ENCODE measurements at places on chromosomes 2 and 18. TPM values are rescaled to one million over a fixed set of nuclear protein-coding genes. Genes with fewer than 3 reads are reported as not detected.

DNA sequence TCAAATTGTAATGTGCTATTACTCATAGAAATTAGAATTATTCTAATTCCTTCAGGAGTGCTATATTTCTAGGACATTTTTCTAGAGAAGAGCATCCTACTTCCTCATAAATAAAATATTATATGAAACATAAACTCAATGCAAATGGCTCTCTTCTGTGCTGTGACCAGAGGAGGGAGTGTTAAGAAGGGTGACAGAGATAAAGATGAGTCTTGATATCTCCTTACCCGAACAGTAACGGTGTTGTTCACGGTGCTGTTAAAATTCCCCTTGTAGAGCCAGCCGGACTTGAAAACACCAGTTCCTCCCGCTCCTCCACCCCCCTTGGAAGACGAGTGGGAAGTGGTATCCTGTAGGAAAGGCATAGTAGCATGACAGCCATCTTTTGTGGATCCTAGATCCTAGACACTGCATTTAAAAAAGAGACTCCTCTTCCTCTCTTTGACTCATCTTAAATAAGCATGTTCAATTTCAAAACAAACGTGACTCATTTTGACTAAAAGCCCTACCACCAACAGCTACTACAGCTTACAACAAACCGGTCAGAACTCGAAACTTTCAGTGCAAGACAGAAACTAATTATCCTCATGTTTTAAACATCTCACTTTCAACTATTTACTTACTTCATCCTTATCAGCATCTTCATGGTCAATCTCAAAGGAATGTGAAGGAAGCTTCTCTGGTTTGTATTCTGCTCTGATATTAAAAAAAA is 156.3 kb downstream of the DOCK10 start:
- DNase-seq, result no peak
- H3K27ac ChIP-seq, result no peak overlapping the region
- peaks cover 92% of the 10 kb centered on the region for H3K36me3 ChIP-seq
- no peak overlapping the region for H3K4me3 ChIP-seq
- peaks cover 5% of the 10 kb centered on the region for H3K4me1 ChIP-seq

DNA sequence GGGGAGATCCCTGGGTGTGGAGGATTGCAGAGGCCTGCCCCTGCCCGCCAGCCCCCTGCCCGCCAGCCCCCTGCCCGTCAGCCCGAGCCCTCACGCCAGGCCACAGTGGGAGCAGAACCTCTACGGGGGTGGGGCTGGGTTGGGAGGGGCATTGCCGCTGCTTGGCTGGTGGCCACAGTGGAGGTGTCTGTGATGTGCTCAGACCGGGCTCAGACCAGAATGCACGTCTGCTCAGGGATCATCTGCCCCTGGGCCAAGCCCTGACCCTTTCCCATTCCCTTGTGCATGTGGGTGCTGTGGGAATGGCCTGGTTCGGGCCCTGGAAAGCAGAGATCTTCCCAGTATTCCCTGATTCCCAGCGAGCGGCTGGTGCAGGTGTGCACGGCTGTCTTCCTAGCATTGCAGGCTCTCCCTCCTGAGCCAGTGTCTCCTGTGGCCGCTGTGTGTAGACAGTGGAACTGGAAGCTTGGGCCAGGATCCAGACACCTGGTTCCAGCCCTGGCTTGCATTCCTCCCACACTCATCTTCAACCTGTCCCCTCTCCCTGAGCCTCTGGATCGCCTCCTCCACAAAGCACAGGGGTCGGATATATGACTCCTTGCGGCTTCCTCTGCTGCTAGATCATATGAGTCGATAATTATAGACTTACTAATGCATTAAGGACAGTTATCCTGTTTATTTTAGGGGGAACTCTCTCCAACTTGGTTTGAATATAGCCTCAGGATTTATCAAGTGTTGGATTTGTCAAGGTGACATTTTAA is 161.6 kb downstream of the LDLRAD4 start:
- no peaks in the 10 kb centered on the region for H3K36me3 ChIP-seq
- no peak overlapping the region for H3K27ac ChIP-seq
- no peaks in the 10 kb centered on the region for H3K27me3 ChIP-seq
- no peak for DNase-seq

- H3K27ac ChIP-seq, result no peak overlapping the region
- H3K27me3 ChIP-seq, result no peaks in the 10 kb centered on the region
- H3K36me3 ChIP-seq, result no peaks in the 10 kb centered on the region
- no peak for DNase-seq
- H3K4me1 ChIP-seq, result no peaks in the 10 kb centered on the region
- no peak overlapping the region for H3K4me3 ChIP-seq
Measured at GRCh38 chr18:31774962-31775361, 14.3 kb upstream of the SLC25A52 start.

GRCh38 chr2:166614503-166614902 is 120.5 kb upstream of the SCN7A start:
- no peak for DNase-seq
- no peaks in the 10 kb centered on the region for H3K36me3 ChIP-seq
- H3K4me3 ChIP-seq, result no peak overlapping the region
- H3K4me1 ChIP-seq, result no peaks in the 10 kb centered on the region
- H3K27me3 ChIP-seq, result no peaks in the 10 kb centered on the region
- no peak overlapping the region for H3K27ac ChIP-seq

TCF23 gene
- total RNA-seq, result not detected

DNA sequence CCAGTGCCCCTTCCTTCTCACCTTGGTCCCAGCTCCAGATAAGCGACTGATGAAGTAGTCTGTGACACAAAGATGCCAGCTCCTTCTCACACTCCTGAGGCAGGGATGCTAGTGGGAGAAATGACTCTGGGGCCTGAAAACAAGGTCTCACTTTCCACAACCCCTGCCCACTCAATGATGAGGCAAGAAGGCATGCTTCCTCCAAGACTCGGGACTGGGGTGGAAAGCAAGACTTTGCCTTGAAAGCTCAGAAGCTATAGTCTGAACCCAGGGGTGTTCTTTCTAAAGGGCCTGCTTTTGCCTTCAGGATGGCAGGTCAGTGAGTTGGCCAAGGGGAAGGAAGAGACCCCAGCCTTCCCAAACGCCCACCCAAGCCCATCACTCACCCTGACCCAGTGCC is 1.4 kb downstream of the CCDC142 start:
- peaks cover 30% of the 10 kb centered on the region for H3K36me3 ChIP-seq
- H3K4me1 ChIP-seq, result peaks cover 31% of the 10 kb centered on the region
- H3K4me3 ChIP-seq, result peak overlapping the region; percentile 77
- no peaks in the 10 kb centered on the region for H3K27me3 ChIP-seq
- H3K27ac ChIP-seq, result no peak overlapping the region
- DNase-seq, result no peak

HOXD3 gene
- not detected for total RNA-seq

DNA sequence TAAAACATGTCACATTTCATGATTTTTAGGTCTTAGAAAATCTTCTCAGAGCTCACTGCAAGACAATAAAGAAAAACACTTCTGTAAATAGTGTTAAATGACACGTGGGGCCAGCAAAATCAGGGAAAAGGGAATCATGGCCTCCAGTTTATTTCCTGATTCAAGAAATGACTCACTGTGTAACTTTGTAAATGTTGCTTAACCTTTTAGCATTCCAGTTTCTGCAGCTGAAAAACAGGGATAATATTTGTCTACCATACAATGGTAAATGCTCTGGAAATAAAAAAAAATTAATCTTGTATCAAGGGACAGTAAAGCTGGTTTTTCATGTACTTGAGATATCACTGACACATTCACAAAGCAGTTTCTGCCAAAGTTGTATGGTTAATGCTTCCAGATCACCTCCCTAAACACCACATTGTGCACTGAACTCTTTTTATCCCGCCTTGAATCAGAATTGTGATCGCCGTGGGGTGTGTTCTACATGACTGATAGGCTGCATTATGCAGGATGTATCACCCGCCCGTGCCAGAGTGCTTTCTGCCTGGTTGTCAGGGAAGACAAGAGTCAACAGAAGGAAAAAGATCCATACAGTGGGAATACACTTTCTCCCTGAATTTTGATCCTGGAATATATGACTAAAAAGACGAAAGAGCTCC is 238.8 kb downstream of the IKZF2 start:
- H3K4me1 ChIP-seq, result no peaks in the 10 kb centered on the region
- DNase-seq, result no peak
- H3K27ac ChIP-seq, result no peak overlapping the region
- no peak overlapping the region for H3K4me3 ChIP-seq
- H3K36me3 ChIP-seq, result no peaks in the 10 kb centered on the region

DNA sequence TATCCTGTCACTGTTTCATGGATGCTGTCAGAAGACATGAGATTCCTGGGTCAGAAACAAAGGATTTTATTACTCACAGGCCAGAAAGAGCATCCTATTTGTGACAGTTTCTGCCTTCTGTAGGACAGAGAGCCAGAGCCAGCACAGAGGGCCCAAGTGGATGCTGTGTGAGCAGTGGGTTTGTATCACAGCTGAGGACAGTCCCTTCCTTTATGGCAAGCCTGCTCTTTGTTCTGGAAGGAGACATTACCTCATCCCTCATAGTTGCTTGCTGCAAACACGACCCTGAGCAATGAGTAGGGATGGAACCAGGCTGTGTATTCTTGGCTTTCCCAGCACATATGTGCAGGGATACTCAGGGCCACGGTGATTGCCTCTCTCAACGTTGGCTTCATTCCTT is 41.6 kb downstream of the ARHGEF4 start:
- H3K27me3 ChIP-seq, result peaks cover 2% of the 10 kb centered on the region
- H3K36me3 ChIP-seq, result no peaks in the 10 kb centered on the region
- no peak for DNase-seq
- no peaks in the 10 kb centered on the region for H3K4me1 ChIP-seq

- no peak overlapping the region for H3K27ac ChIP-seq
- H3K4me1 ChIP-seq, result no peaks in the 10 kb centered on the region
- no peak for DNase-seq
- peaks cover 32% of the 10 kb centered on the region for H3K36me3 ChIP-seq
Measured at GRCh38 chr2:9918275-9918674, 33.2 kb upstream of the GRHL1 start.

DNA sequence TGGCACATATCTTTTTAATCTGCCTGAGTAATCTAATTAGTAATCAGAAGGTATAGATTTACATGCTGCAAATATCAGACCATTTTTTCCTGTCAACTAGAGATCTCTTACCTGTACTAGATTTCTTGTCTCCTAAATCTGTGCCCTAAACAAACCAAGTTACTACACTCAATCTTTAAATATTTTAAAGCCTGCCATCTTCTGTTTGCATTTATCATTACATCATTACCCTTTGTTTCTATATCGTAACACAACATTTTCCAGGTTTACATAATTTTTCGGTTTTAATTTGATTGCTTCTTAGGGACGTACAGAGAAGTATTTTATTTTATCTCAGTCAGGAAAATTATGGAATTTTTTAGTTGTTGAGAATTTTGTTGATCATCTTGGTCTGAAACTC is 25.7 kb downstream of the PSMA8 start:
- H3K4me1 ChIP-seq, result no peaks in the 10 kb centered on the region
- no peaks in the 10 kb centered on the region for H3K27me3 ChIP-seq
- H3K27ac ChIP-seq, result no peak overlapping the region

MYL1 gene
- not detected for total RNA-seq

ZNF396 gene
- total RNA-seq, result 0.28 TPM

- H3K36me3 ChIP-seq, result no peaks in the 10 kb centered on the region
- H3K27ac ChIP-seq, result no peak overlapping the region
- no peak for DNase-seq
- no peaks in the 10 kb centered on the region for H3K4me1 ChIP-seq
Measured at GRCh38 chr2:181823405-181823804, 68.1 kb upstream of the ITPRID2 start.

- H3K4me3 ChIP-seq, result no peak overlapping the region
- no peaks in the 10 kb centered on the region for H3K27me3 ChIP-seq
- H3K27ac ChIP-seq, result no peak overlapping the region
- no peaks in the 10 kb centered on the region for H3K4me1 ChIP-seq
Measured at GRCh38 chr18:75742516-75742915, 315.0 kb upstream of the SMIM21 start.

DNA sequence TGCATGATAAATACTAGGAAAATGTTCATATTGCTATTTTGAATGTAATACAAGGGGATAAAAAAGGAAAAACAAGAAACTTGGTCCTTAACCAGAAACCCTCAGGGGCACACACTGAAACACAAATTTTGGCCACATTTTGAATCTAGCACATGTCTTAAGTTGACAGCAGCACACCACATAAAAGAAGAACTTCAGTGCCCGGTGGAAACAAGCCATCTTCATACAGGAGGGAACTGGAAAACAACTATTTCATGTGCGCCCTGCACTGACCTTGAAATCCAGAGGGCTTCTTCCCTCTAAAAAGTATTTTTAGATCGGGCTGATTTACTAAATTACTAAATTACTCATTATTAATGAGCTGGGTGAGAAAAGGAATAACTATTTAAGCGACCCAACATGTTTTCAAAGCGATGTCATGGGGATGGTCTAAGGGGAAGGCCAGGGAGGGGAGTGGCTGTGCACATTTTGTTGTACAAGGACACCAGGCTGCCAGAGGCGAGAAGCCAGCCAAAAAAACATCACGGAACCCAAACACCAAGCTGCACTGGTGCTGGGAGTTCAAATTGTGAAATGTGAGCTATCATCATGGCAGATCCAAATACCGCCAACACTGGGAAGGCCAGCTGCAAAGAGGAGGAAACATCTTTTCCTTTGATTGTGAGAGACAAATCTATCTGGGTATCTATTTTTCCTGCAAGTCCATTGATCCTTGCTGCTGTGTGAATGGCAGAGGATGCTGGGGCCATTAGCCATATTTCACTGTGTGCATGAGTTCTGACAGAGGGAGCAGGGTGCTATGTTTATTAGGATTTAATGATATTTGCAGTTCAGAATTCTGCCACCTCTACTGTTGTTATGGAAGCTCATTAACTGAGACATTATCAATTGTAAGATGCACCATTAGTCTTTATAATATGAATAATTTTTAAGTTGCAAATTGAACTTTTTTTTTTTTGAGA is 150.7 kb upstream of the LMAN1 start:
- no peak for DNase-seq
- H3K4me3 ChIP-seq, result no peak overlapping the region
- no peaks in the 10 kb centered on the region for H3K4me1 ChIP-seq
- no peak overlapping the region for H3K27ac ChIP-seq

Data from CD4-positive, alpha-beta T cell (primary cell).